ENCODE measurements at places on chromosomes 4 and X.

- no peak for DNase-seq
Observed at GRCh38 chrX:22087011-22087557, 55.0 kb downstream of the PHEX start.

GRCh38 chrX:112164420-112164819 is 81.8 kb upstream of the TRPC5 start:
- DNase-seq = no peak

DNA sequence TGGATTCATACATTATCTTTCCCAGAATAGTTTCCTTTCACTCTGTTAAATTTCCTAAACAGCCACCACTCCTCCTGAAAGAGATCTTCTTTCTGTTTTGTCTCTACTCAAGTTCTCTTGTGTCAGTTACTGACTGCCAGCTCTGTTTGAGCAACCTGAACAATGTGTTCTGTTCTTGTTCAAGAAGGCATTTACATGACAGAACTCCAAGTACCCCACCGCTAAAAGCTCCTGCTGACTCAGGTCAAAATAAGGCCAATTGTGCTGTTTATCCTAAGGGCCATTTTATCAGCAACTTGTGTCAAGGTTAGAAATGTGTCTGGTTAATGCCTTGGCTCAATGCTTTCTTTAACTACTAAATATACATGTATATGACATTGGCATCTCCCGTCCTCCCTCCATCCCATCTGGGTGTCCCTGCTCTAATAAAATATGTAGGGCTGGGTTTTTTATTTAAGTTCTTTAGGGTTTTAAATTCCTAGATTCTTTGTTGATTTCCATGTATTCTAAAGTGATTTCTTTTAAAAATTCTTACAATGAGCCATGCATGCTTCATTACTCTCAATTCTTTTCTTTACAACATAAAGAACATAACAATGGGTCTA is 144.3 kb upstream of the PAQR3 start:
- no peak for DNase-seq

DNA sequence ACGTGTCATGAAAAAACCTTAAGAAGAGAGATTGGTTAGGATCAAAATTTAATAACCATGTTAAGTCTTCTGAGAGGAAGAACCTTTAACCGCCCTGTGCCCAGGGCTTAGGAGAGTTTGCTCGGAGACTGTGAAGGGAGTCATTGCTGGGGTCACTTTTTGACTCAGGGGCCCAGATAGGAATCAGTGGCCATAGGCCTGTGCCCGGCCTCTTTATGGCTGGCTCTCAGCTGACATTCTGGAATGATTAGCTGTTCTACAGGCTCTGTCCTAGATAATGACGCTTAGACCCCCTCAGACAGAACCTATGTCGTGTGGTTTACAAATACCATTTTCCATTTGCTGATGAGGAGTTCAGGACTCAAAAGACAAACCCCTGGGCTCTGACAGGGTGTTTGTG is 174.1 kb downstream of the DCLK2 start:
- DNase-seq = no peak

DNA sequence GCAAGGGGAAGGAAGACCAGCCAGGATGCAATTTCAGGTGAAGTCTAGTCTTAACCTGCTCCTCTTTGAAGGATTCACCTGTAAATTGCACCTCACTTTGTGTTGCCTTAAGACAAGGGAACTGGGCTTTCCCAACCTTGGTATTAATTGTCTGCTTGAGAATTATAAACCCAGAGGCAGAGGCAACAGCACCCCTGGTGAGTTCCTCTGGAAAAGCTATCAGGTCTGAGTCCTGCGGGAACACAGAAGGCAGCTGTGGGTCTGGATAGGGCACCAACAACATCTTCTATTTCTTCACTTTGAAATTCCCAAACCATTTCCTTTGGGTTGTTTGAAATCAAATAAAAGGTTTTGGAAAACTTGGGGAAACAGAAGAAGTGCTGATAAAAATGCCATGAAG is 109.2 kb upstream of the NPY2R start:
- no peak for DNase-seq

DNA sequence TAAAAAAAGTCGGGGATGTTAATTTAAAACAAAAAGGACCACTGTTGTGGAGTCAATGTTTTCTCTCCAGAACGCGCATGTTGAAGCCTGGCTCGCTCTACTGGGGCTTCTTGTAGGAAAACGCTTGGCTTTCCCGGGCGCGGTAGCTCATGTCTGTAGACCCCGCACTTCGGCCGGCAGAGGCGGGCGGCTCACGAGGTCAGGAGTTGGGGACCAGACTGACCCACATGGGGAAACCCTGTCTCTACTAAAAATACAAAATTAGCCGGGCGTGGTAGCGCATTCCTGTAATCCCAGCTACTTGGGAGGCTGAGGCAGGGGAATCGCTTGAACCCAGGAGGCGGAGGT is 15.6 kb downstream of the NELFA start:
- no peak for DNase-seq

DNA sequence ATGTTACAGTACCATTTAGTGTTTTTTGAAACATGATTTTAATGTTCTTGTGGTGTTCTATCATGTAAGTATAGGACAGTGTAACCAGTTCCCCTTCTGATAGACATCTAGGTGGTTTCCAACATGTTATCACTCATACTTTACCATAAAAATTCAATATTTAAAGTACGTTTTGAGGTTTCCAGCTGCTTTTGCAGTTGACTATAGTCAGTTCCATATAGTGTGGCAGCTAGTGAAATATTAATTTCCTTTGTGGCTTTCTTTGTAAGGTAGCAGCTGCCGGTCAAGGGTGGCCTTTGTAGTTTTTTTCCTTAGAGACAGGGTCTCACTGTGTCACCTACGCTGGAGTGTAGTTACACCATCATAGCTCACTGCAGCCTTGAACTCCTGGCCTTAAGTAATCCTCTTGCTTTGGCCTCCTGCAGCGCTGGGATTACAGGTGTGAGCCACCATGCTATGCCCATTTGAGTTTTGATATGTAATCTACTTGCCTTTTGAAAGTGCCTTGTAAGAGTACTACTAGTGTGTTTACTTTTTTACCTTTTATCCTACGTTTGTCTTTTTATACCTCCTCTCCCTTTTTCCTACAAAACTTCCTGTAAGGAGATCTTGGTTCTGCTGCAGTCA is 63.0 kb downstream of the ARHGAP10 start:
- no peak for DNase-seq

DNA sequence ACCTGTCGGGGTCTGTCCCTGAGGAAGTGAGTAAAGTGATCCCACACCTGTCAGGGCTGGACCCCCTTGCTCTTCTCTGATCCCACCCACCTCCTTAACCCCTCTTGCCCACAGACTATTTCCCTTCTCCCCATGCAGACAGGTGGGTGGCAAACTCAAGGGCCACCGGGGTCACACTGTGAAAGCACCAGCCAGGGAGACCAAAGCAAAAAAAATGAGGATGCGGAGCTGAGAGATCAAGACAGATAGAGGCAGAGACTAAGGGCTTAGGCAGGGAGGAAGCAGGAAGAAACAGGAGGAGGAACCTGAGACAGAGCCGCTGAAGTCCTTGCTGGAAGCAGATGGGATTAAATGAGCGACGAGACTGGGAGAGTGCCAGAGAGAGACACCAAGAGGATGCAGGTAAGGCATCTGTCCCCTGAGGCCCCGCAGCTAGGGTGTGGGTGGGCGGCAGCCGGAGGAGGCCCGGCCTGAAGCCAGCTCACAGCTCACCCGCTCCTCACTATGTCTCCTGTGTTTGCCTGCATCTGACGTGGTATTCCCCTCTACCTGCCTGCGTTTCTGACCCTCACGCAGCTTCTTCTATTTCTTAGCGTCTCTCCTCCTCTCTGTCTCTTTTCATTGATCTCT is 7.2 kb downstream of the TIMM17B start:
- DNase-seq = peak; percentile 6

DNA sequence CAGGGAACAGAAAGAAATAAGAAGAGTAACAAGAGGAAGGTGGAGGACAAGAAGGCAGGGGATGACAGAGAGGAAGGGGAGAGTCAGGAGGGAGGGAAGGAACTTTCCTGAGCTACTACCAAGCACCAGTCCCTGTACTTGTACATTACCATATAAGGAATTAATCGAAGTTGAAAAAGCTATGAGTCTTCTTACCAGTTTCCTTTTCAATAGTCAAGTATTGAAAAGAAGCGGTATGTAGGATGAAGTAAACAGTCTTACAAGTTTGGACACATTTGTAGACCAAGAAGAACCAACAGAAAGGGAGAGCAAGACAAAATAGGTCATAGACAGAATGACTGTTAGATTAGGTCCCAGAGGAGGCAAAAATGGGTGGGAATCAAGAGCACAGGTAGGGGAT is 629.7 kb upstream of the DIPK2B start:
- DNase-seq = no peak

GRCh38 chr4:177297785-177298391 is 11.8 kb upstream of the NEIL3 start:
- no peak for DNase-seq

DNA sequence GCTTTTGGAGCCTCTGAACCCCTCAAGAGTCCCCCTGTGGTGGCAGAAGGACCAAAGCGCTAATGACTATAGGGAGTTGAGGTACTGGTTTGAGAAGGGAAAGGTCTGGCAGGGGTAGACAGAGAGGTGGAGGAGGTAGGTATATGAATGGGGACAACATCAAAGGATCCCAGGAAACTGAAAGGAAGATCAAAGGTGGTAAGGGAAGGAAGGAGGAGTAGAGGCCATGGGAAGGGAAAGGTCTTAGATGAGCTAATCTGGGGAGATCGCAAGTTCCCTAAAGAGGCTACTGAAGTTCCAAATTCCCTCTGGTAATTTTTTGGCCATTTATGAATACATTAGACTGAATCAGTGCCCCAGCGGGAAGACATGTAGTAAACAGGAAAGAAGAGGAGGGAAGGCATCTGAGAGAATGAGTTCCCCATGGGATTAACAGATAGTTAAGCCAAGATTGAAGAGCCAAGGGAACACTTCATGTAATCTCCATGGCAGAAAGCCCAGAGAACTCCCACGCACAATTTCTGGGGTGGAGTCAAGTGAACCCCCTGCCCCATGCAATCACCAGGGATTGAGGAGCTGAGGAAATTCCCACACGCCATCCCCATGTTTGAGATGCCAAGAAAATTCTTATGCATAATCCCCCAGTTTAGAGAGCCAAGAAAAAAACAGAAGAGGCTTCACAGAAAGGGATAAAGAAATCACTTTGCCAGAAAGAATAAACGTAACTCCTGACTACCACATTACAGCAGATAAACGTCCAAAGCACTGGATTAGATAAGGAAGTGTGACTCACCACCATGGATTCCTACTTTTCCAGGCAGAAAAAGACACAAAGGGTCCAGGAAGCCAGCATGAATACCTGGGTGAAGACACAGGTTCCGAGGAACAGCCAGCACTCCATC is 25.8 kb downstream of the ZNF630 start:
- no peak for DNase-seq

DNA sequence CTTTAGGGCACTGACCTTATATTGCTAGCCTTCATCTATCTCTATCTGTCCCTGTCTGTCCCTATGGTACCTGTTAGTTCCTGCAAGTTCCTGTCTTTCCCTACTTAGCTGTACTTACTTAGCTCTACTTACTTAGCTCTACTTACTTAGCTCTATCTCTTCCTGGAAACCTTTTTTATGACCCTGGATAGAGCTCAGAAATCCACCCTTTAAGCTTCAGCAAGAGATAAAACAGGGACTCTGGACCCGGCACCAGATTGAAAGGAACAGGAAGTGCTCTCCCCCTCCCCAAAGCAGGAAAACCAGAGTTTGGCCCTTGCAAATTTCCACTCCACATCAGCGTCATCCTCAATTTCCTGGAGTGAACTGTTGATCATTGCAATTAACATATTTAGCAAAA is 12.3 kb upstream of the IL9R start:
- no peak for DNase-seq

- DNase-seq = peak; percentile 78
Observed at GRCh38 chrX:13013363-13014110, 30.9 kb downstream of the FAM9C start.

GRCh38 chrX:44061968-44062614 is 88.9 kb upstream of the NDP start:
- no peak for DNase-seq

DNA sequence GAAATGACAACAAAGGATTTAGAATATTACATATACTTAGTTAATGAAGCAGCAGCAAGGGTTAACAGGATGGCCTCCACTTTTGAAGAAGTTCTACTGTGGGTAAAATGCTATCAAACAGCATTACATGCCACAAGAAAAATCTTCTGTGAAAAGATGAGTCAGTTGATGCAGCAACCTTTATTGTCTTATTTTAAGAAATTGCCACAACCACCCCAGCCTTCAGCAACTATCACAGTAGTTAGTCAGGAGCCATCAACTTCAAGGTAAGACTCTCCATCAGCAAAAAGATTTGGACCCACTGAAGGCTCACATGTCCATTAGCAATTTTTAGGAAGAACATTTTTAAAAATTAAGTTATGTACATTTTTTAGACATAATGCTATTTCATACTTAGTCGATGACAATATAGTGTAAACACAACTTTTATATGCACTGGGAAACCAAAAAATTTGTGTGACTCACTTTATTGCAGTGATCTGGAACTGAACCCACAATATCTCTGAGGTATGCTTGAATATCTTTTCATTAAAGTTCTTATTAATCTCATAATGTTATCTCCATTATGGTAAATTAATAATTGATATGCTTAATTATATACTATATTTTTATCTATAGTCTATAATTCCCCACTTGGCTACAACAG is 81.2 kb downstream of the SPCS3 start:
- no peak for DNase-seq

GRCh38 chr4:86961605-86962295 is 26.9 kb downstream of the AFF1 start:
- DNase-seq = peak; percentile 53

- no peak for DNase-seq
Observed at GRCh38 chr4:126533146-126533805, 1099.5 kb upstream of the INTU start.

- DNase-seq = no peak
Observed at GRCh38 chr4:151953795-151954372, 193.1 kb upstream of the GATB start.

DNA sequence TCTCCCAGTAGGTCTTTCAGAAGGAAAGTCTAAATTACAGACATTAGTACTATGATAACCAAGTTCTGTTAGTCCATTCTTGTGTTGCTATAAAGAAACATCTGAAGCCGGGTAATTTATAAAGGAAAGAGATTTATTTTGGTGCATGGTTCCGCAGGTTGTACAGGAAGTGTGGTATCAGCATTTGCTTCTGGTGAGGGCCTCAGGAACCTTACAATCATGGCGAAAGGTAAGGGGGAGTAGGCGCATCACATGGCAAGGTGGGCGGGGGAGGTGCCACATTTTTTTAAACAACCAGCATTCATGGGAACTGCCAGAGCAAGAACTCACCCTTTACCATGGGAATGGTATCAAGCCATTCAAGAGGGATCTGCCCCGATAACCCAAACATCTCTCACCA is 26.2 kb upstream of the USP46 start:
- no peak for DNase-seq

GRCh38 chr4:1294891-1295290 is 5.2 kb downstream of the MAEA start:
- peak; percentile 46 for DNase-seq

DNA sequence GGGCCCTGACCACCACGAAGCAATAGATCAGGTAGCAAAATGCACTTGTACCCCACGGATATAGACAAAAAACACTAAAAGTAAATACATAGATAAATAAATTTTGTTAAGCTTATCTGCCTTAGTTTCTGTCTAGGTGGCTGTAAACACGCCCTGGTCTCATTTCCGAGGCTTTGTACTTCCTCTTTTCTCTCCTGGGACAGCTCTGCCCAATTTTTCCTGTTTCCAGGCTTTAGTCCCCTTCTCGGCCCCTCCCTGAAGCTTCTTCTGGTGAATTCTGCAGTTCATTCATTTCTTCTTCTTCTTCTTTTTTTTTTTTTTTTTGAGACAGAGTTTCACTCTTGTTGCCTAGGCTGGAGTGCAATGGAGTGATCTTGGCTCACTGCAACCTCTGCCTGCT is 73.4 kb upstream of the STOX2 start:
- no peak for DNase-seq

All from Peyer's patch (tissue), 4 donors.